Psoas muscle (tissue), 8 donors: ENCODE measurements at places on chromosomes 3 and 15.

- DNase-seq: no peak
Observed at GRCh38 chr3:149432149-149432548, 42.3 kb upstream of the TM4SF4 start.

DNA sequence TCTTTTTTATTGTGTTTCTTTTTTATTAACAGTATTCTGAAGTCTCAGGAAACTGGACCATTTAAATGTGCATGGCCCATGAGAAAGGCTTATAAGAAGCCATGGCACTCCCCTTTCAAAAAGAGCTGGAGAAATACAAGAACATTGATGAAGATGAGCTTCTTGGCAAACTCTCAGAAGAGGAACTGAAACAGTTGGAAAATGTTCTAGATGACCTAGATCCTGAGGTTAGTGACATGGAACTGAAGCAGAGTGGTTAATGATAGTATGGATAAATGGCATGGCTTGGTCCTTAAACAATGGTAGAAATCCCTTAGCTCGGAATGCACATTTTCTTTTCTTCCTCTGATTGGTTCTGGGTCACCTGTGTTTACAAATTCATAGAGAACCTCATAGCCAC lies 14.9 kb downstream of the TMOD2 start:
- DNase-seq: no peak

GRCh38 chr15:41983221-41983620 lies 10.9 kb upstream of the EHD4 start:
- no peak for DNase-seq

DNA sequence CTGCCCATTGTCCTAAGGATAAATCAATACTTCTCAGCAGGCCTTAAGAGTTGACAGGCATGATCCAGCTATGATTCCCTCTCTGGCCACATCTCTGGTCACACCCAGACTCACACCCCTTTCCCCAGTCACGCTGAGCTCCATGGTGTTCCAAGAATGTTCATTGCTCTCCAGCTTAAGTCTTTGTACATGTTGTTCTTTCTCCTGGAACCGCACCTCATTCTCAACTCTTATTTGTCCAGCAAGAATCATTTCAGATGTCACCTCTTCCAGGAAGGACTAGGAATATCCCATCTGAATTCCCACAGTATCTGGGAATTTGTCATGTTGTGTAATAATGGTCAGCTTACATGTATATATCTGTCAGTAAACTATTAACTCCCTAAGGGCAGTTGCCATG lies 118.3 kb upstream of the GALNT15 start:
- DNase-seq: peak; percentile 81

DNA sequence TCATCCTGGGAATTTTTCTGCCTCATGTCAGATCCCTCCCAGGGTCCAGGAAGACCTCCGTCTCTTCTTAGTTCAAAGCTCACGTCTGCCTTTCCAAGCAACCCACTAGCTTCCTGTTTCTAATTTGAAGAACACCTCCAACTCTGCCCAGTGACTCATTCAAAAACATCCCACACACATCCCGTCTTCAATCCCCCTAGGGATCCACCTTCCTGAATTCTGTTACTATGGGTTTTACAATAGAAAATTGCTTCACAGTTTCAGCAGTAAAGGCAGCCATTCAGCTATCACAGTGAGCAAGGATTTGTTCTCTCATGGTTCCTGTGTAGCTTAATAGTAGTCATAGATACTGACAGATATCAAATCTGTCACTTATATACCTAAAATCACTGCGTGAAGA lies 308.3 kb upstream of the CCDC54 start:
- DNase-seq: no peak

- DNase-seq: no peak
Observed at GRCh38 chr15:91517491-91518200, 335.9 kb upstream of the SLCO3A1 start.

- no peak for DNase-seq
Observed at GRCh38 chr3:133211449-133211848, 173.3 kb downstream of the TMEM108 start.

DNA sequence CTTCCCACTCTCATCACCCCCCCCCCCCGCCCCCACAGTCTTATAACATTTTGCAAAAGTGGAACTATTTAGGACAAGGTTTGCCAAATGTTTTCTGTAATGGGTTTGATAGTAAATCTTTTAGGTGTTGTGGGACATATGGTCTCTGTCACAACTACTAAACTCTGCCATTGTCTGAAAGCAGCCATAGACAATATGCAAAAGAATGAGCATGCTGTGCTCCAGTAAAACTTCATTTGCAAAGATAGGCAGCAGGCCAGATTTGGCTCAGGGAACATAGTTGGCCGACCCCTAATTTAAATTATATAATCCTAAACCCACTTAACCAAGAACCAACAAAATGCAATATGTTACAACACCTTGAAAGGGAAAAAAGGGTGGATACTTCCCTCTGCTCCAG lies 46.4 kb downstream of the TIPARP start:
- no peak for DNase-seq

GRCh38 chr3:159989973-159990846 lies 1.6 kb downstream of the IL12A start:
- no peak for DNase-seq

DNA sequence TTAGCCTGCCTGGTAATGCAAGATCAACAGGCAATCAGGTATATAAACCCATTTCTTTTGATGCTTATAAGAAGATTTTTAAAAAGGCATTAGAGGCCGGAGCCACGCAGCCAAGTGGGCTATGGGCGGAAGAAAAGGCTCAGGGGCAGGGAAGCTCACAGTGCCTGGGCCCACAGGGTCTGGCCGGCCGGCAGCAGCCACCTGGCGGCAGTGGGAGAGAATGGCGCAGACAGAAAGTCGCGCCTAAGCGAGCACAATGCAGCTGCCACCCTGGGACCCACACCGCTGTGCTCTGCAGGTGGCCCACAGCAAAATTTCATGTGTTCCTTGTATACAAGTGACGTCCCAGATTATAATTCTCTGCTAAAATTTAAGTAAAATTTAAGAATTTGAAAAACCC lies 448.6 kb upstream of the RASGRP1 start:
- no peak for DNase-seq

DNA sequence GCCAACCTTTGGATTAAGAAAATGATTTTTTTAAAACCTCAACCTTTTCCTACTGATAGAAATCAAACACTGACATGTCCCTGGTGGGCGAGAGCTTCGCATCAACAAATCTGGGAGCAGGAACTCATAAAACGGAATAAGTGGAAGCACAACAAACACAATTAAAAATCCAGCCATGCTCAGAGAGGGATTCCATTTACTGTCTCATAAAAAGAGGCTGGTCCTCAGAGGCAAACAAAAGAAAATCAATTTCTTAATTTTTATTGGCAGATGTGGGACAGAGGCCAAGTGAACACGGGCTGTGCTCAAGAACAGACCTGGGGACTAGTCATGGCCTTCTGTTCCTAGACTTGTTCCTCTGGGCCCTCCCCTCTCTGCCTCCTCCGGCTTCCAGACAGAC lies 214.5 kb downstream of the NTRK3 start:
- no peak for DNase-seq

- no peak for DNase-seq
Observed at GRCh38 chr3:71061581-71061980, 521.9 kb downstream of the FOXP1 start.

- DNase-seq: no peak
Observed at GRCh38 chr3:187919544-187919943, 174.3 kb upstream of the BCL6 start.

- no peak for DNase-seq
Observed at GRCh38 chr3:157406394-157406793, 30.3 kb upstream of the PTX3 start.

DNA sequence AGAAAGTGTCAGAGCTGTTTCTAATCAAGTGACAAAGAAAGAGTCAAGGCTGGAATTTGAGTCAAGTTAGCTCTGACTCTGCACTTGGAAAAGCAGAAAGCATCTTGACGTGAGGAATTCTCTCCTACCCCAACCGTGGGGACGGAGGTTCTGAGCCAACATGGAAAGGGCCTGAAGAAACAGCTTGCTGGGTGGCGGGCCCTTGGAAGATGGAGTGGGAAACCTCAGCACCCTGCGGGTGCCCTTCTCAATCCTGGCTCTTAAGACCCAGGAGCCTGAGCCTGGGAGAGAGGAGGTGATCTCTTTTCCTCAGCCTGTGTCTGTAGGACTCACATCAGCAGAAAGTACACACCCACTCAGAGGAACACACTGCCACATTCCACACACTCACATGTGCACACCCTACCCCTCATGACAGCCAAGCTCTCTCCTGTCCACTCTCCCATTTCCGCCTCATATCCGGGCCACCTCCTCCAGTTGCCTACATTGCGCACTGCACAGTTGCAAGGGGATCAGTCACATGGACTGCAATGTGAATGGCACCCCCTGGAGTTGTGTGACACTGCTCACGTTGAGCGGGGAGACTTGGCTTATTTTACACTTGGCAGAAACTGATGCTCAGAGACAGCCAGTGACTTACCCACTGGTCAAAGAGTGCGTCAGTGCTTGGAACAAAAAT lies 101.5 kb upstream of the SLC6A6 start:
- DNase-seq: peak; percentile 71

GRCh38 chr3:50516440-50516871 lies 13.0 kb upstream of the CACNA2D2 start:
- DNase-seq: no peak

- no peak for DNase-seq
Observed at GRCh38 chr3:29949131-29949530, 657.3 kb upstream of the TGFBR2 start.

- peak; percentile 52 for DNase-seq
Observed at GRCh38 chr3:126466886-126467610, 8.6 kb downstream of the ZXDC start.

GRCh38 chr15:71109130-71109529 lies 6.1 kb upstream of the THSD4 start:
- no peak for DNase-seq

DNA sequence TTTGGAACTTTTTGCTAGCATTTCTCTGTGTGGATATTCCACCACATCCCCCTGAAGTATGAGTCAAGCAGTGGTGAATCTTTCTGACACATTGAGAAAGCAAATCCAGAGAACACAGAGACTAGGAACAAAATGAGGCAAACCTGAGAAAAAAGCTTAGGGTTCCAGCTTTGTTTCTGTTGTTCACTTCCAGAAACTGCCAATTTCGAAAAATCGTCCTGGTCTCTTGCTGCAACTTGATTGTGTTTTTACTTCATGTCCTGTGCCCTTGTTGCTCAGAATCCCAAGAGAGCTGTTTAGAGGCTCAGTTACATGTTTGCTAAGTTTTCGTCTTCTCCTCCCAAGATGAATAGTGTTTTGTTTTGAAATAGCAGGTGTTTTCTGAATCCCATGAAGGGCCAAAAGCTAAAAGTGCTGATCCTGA lies 13.7 kb downstream of the MAP2K1 start:
- DNase-seq: no peak

GRCh38 chr3:172630316-172630715 lies 80.6 kb downstream of the NCEH1 start:
- DNase-seq: no peak

GRCh38 chr3:72760225-72760624 lies 88.0 kb downstream of the SHQ1 start:
- DNase-seq: no peak

- DNase-seq: no peak
Observed at GRCh38 chr3:131630807-131631206, 128.0 kb upstream of the MRPL3 start.

DNA sequence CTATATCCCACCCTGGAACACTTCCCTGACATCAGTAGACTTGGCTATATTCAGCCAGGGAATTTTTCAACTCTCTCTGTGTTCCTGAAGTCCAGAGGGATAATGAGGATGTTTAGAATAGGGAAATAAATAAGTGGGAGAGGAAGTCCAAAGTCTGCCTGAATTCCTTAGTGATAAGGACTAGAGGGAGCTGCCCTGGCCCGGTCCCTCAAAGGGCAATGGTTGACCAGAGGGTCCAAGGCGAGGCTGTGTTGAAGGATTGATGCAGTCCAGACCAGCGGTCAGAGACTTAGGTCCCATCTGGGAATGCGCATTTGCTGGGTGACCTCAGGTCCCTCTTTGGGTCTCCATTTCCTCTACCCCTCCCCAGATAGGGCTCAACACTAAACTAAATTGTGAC lies 7.9 kb downstream of the VIPR1 start:
- no peak for DNase-seq

GRCh38 chr3:99396651-99397275 lies 241.6 kb upstream of the COL8A1 start:
- no peak for DNase-seq

GRCh38 chr3:43338295-43338694 lies 52.0 kb downstream of the SNRK start:
- no peak for DNase-seq

DNA sequence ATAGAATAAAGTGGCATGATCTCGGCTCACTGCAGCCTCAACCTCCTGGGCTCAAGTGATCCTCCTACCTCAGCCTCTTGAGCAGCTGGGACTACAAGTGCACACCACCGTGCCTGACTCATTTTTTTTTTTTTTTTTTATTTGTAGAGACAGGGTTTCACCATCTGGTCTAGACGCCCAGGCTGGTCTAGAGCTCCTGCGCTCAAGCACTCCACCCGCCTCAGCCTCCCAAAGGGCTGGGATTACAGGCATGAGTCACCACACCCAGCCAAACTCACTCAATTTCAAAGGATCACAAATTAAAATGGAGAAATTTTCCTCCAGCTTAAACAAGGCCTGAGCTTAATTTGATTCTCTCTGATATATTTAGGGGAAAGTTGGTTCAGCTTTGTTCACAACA lies 27.3 kb upstream of the NMB start:
- peak; percentile 79 for DNase-seq

GRCh38 chr15:90181776-90182175 lies 19.4 kb upstream of the SEMA4B start:
- DNase-seq: no peak

- no peak for DNase-seq
Observed at GRCh38 chr3:107920538-107920937, 170.3 kb downstream of the CD47 start.

DNA sequence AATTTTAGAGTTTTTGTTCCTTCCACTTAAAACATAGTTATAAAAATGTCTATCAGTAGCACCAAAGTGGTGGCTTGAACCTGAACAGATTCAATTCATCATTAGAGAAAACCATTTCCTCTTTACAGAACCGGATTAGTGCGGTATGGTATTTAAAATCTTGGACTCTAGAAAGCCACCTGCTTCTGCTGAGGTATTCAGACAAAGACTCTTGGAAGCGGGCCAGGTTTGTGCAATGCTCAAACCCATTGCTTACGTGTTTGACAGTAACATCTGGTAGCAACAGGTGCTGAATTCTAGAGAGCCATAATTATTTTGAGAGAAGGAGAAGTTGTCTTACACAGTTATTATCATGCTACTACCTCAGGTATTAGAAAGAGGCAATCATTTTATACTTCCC lies 290.5 kb downstream of the NAALADL2 start:
- DNase-seq: no peak
